ENCODE measurements at places on chromosomes 7 and 10.

- DNase-seq: no peak
Measured at GRCh38 chr10:128422190-128422589, 296.0 kb upstream of the MKI67 start.

DNA sequence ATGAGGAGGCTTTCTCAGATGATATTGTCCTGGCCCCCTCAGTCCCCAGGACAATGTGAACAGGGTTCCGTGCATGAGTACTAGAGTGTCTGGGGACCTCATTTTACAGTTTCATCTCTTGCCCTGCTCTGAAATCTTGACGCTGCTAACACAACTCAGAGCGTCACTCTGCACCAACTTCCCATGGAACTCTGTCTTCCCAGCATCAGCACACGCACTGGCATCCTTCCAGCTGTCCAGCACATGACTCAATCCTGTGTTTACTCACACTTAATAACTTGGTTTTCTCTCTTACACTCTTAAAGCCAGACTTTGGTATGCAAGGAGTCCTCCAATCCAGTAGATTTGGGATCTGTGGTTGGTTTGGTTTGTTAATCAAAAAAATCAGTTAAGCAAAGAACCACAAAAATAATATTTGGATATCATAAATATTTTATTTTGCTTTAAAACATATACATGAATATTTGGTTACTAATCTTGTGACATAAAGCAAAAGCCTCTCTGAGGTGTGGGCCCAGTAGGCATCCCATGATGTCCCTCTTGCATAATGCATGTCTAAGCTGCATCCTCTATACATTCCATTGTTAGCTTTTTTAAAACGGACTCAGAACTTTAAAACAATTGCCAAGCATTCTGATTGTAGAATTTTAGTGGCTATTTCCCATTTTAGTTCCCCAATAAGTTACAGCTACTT is 131.0 kb downstream of the CXCL12 start:
- DNase-seq: no peak

GRCh38 chr7:148433521-148434180 is 156.9 kb upstream of the C7orf33 start:
- no peak for DNase-seq

GRCh38 chr7:54864663-54865062 is 105.7 kb upstream of the SEC61G start:
- no peak for DNase-seq

DNA sequence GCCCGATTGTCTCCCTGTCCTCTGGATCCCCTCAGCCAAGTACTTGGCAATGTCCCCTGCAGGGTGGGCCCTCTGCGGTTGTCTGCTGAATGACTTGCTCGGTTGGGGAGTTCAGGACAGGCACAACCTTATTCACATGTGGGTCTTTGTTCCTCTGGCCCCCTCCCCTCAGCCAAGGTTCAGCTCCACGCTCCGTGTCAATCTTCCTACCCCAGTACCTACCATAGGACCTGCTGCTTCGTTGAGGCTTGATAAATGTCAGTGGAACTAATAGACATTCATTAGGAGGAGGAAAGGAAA is 7.1 kb downstream of the CPA5 start:
- DNase-seq: no peak

GRCh38 chr10:132904181-132904813 is 38.1 kb downstream of the CFAP46 start:
- peak; percentile 83 for DNase-seq

GRCh38 chr7:68423356-68423755 is 1174.9 kb upstream of the AUTS2 start:
- no peak for DNase-seq

GRCh38 chr10:80132299-80133139 is at the start of gene PLAC9:
Gene PLAC9, plus strand, starts transcription at chr10:80132730. Its CDS starts 33 bp downstream, at chr10:80132763.
- DNase-seq: no peak

DNA sequence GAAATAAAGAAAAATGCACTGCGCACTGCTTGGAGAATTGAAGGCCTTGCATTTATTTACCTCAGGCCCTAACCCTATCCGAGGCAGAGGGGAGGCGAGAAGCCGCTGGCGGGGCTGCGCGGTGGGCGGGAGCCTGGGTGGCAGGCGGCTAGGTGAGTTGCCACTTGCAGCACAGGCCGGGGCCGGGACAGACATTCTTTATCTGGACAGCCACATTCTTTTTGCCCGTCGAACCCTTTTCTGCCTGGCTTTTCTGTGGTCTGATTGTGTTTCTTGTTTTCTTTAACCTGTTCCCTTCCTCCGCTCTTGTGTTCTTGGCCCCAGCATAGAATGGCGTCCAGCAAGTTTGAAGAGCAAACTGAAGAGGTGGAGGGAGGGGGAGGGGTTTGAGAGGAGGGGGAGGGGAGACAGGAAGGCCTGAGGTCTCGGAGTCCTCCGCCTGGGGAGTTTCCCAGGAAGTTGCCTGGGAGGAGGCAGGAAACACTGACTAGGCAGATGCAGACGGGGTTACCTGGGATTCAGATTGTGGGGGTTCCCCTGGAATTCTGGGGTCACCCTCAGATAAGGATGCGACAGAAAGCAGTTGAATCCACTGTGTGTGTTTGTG is 5.1 kb downstream of the SHH start:
- DNase-seq: no peak

GRCh38 chr10:70584909-70585544 is 17.5 kb downstream of the PRF1 start:
- DNase-seq: no peak

DNA sequence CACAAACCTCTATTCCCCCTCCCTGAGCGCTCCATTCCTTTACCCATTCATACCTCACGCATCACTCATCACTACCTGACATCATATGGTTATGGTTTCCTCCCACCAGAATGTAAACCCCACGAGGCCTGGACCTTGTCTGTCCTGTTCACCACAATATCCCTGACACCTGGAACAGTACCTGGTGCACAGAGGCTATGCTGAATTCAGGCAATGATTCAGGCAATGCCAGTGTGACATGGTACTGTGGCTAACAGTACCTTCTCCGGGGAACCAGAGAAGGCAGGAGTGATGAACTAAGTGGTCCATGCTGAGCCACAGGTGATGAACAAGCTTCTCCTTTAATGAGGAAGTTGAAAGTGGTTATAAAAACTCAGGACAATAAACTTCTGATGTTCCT is 202.5 kb upstream of the PLXNA4 start:
- DNase-seq: no peak

DNA sequence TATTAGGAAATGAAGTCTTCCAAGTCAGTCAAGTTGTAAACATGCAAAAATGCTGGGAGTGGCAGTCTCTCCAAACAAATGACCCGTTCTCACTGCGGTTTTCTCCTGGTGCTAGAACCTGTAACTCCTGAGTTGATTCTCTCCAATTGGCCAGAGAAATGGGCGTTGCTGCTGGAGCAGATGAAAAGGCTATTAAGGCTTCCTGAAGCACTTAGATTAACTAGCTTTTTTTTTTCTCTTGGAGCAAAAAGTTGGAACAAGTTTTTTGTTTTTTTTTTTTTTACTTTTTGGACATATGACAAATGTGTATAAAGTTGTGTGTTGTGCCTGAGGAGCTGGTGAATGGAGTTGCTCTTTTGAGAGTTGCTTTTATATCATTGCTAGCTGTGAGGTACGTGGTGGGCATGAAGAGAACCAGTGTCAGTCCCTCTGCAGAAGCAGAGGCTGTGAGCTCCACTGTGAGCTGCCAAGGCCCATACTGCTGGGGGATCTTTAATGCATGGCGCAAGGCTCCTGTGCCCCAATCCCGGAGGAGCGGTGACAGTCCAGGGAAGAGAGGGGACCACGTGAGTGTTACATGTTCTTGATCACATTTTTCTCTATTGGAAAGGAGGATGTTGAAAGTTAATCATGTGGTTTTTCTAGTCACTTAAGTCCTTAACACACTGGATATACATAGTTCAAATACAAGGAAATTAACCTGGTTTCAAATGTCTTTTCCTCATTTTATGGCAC is 393.6 kb upstream of the GALNT17 start:
- DNase-seq: no peak

DNA sequence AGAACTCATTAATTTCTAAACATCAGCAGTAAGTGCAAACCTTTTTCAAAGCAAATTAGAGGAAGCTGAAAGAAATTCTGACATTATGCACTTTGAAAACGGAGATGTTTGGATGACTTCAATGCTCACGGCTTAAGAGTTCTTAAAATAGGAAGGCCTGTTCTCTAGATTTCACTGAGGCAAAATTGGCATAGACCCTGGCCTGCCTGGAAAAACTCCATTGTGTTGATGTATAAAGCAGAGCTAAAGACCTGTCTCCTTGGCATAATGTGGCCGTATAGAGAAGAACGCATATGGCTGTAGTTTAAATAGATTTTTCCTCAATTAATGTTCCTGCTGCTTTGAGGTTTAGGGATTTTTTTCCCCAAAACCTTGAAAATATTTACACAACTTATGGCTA is 24.5 kb upstream of the AGMO start:
- DNase-seq: no peak

- DNase-seq: no peak
Measured at GRCh38 chr10:37687581-37687980, 169.8 kb downstream of the ZNF248 start.

GRCh38 chr7:30411897-30412296 is 66.7 kb downstream of the NOD1 start:
- DNase-seq: no peak

DNA sequence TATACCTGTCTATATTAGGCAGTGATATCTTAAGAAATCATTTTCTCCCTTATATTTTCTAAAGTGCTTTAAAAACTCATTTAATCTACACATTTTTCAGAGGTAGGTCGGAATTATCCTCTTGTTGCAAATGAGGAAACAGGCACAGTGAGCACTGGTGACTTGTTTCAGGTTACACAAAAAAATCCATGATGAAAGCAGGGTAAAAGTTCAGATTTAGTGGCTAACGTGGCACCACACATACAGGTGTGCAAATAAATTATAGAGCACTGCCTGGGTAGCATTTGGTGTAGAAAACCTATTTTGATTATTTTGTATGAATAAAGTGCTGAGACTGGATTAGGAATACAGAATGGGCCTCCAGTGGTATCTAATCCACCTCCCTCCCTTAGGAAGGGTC is 26.6 kb downstream of the ARMC10 start:
- DNase-seq: no peak
